ENCODE measurements at places on chromosomes 1 and 21.

DNA sequence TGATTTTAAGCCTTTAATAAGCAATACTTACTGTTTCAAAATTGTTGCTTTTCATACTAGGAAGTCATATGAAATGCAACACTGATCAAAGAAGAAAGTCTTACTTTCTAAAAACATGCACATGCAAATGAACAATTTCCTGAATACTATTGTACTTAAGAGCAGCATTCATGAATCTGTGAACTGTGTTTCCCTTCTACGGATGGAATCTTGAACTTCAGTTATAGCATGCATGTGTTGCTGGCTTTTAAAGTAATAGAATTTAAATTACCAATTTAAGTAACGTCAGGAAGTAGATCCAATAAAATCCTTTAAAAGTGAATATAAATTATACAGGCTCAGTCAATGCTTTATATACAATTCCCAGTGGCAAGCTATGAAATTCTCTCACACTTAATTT, 348.9 kb downstream of the KCNT2 start:
- DNase-seq = no peak

DNA sequence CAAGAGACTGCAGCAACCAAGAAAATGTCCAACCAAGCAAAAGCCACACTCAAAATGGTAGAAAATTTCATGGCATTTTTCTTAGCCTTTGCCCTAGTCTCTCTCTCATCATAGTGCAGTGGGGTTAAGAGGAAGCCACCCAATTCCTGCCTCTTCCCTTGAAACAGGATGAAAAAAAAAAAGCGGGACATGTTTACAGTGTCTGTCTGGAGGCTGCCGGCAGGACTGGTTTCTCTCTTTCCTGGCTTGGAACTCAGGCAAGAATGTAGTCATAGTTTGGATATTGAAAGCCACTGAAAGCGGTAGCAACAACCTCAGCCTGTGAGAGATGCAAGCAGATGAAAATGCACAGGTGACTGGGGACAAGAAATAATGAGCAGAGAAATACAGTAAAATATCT, 13.3 kb upstream of the TNFSF18 start:
- DNase-seq = no peak

DNA sequence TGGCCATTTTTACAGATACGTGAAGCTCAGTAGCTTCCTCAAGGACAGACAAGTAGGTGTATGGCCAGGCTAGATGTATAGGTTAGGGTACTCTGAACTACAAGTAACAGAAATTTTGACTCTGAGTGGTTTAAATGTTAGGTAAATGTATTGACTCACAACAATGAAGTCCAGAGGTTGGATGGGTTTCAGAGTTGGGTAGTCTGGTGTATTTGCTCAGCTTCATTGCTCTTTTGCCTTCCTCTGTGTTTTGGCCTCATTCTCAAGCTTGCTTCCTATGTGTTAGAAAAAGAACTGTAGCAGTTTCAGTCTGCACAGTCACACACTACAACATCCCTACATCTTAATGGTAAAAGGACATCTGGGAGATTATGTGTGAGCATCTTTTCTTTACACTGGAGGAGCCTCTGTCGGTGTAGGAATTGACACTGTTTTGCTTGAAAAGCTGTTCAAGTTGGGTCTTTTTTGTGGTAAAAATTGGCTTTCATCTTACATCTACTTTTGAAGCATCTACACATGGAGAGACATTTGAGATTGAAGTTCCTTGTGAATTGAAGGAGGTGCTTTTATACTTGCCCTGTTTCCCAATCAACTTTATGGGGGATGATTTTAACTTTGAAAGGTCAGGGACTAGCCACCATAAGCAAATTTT, 64.4 kb downstream of the MAST2 start:
- no peak for DNase-seq

DNA sequence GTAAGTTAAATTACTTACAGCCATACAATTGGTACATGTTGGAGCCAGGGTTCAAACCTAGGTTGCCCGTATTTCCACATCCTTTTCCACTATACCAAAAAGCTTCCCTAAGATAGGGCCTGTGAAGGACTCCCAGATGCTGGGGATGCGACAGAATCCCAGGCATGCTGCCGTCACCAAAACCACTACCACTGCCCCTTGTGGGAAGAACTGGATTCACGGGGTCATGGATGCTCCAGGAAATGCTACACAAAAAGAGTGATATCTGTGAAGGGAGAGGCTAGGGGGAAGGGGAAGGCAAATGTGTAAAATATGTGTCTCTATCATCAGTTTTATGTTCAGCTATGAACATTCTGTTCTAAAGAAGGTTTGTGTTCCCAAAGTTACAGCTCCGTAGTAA, 133.9 kb upstream of the IVNS1ABP start:
- DNase-seq = no peak

DNA sequence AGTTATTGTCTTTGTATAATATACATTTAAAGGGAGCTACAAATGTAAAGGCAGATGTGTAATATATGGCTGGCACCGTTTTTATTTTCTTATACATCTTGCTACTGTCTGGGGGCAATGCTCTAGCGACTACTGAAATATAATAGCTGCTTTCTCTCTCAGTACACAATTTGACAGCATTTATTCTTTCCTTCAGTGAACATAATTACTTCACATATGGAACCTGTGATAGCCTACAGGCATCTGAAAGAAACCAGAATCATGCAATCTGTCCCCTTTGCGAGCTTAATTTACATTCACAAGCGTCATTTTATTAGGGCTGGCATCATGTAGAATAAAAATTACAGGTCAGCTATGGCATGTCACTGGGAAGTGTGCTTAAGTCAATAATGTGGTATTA, 557.5 kb upstream of the PTBP2 start:
- no peak for DNase-seq

GRCh38 chr1:27960762-27961645, 1.2 kb downstream of the XKR8 start:
- no peak for DNase-seq

All from astrocyte of the spinal cord (primary cell).